ENCODE measurements at places on chromosomes 3 and 15.

DNA sequence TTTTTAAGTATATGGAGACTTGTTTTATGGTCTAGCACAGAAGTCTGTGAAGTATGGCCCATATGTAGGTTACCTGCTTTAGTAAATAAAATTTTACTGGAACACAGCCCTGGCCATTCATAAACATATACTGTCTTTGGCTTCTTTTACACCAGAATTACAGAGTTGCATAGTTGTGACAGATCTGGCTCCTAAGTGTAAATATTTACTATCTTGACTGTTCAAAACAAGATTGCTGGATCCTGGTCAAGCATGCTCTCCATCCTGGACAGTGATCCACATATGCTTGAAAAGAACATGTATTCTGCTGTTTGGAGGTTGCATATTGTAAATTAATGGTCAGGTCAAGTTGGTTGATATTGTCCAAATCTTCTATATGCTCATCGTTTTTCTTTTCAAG is 57.9 kb downstream of the STT3B start:
- DNase-seq, result no peak

DNA sequence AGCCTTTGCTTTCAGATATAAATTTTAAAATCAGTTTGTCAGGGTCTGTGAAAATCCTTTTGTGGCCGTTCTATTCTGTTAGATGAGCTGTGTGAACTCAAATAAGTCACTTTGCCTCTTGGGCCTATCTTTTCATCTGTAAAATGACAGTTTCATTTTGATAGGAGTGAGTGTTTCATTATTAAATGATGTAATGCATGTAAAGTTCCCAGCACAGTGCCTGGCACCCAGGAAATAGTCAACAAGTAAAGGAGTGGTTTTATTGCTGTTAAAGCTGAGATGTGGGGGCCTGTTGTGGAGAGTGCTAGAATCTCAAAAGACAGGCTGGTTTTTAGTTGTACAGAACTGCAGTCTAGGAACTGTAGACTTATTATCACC is 394.5 kb upstream of the CFAP20DC start:
- DNase-seq, result no peak

GRCh38 chr3:132346841-132347736 is 29.9 kb downstream of the ACP3 start:
- DNase-seq, result no peak

- DNase-seq, result peak; percentile 91
These were observed at the start of gene PSMD6 for GRCh38 chr3:64023187-64023860. TSS of gene PSMD6 (minus strand) at chr3:64023494. CDS start at chr3:64023419, 75 bp downstream.

- DNase-seq, result no peak
These were observed 95.8 kb upstream of the CACNA2D3 start for GRCh38 chr3:54026543-54026942.

GRCh38 chr3:130849091-130849552 is 44.8 kb upstream of the ATP2C1 start:
- DNase-seq, result no peak

Measured in activated T-cell treated with anti-CD3 and anti-CD28 coated beads for 4 hours (primary cell).